Activated T-cell treated with anti-CD3 and anti-CD28 coated beads, Interleukin-2, amount 50 U/mL, for 1 hour (primary cell): ENCODE measurements at places on chromosomes 11 and 22.

GRCh38 chr22:40452730-40453487 is 82.5 kb downstream of the SGSM3 start:
- no peak for DNase-seq

DNA sequence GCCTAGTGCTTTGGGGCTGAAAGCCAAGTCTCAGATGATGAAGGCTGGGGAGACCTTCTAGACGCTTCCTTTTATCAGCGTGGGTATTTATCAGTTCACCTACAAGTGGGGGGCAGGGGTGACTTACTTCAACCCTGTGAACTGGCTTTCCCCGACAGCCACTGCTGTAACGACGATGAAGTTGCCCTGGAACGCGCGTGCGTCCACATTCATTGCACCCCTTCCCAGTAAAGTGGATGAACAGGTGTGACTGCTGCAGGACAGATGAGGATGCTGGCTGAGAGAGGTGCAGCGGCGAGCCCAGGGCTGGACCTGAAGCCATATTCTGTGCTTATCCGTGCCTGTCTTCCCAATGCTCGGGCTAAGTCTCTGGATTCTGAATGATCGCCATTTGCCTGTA is 1122.3 kb downstream of the TBC1D22A start:
- no peak for DNase-seq

GRCh38 chr11:83722392-83723119 is 436.4 kb upstream of the CCDC90B start:
- no peak for DNase-seq

DNA sequence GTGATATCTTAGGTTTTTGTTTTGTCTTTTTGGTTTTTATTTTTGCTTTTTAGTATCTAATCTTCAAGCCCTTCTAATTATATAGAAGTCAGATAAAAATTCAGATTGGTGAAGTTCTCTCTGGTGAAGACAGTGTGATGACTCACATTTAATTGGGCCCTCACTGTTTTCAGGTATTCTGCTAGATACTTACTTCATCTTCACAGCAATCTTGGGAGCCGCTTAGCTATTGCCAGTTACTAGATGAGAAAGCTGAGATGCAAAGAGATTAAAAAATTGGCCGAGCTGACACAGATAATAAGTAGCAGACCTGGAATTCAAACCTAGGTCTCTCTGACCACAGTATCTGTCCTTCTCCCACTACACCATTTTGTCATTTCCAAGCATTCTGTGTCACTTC is 75.0 kb downstream of the PPP2R1B start:
- no peak for DNase-seq

- no peak for DNase-seq
Observed at GRCh38 chr11:96827164-96827563, 437.4 kb downstream of the JRKL start.

DNA sequence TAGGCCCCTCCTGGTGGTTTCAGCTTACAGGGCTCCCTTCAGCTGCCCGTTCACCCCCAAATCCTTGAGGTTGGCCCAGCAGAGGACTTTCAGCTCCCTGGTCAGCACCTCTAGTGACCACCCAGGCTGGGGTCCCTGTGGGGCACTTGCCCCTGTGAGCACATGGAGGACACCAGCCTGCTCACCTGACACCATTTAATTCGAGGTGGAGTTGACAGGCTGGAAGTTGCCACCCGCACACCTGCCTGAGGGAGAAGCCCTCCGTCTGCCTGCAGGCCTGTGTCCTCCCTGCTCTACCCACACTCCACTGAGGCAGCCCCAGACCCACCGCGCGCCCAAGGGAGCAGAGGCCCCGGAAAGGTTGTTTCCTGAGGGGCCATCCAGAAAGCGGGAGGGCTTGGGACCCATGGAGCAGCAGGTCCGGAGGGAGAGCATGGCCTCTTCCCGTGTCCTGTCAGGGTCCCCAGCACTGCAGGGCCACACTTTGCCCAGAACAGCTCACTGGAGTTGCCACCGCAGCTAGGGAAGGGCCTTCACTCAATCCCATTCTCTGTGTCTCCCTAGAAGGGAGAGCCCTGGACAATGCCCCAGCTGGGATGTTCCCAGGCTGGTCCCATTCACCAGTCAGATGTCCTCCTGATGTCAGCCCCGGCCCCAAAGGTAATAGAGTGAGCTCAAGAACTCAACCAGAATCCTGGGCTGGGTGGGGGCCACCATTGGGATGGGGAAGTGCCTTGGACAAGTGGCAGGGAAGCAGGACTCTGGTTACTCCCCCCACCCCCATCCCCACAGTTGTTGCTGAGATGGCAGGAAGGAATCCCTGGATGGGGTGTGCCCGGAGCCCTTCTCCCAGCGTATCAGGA is 82.4 kb downstream of the MED15 start:
- no peak for DNase-seq

DNA sequence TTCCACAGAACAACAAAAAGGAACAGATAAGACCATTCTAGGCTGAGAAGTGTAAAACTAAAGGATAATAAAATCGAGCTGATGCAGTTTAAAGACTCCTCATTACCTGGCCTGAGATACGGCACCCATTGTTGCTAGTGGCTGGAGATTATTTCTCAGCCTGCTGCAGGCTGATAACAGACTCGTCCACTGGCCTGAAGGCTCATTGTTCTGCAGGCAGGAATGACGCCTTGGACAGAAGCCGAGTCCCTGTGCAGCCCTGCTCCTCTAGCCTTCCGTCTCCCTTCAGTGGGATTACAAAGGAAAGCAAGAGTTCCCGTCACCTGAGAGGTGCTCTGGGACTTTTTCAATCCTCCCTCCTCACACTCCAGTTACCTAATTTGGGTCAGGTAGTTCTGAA is 1065.3 kb downstream of the OPCML start:
- DNase-seq: no peak

DNA sequence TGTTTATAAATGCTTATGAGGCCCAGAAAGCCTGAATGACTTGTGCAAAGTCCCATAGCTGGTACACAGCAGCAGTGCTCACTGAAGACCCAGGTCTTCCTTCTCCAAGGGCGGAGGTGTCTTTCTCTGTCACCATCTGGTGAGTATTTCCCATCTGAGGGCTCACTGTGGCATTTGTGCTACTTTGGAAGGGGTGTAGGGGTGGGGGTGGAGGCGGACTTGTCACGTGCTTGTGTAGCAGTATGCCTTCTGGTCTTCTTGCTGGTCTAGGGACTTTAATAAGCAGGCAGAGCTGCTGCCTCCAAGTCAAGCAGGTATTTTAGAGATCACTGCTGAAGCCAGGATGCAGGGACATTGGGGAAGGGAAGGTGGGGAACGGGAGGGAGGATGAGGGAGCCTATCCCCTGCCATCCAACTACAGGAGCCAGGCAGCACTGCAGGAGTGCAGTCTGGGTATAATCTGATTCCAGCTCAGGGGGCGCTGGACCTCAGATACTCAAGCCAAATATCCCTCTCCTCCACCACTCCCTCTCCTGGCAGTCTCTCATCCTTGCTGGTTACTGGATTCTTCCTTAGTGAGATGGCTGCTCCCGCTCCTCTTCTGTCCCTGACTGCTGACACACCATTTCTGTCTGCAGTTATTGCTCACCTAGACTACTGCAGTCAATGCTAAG is 3.4 kb downstream of the ABCC8 start:
- no peak for DNase-seq

DNA sequence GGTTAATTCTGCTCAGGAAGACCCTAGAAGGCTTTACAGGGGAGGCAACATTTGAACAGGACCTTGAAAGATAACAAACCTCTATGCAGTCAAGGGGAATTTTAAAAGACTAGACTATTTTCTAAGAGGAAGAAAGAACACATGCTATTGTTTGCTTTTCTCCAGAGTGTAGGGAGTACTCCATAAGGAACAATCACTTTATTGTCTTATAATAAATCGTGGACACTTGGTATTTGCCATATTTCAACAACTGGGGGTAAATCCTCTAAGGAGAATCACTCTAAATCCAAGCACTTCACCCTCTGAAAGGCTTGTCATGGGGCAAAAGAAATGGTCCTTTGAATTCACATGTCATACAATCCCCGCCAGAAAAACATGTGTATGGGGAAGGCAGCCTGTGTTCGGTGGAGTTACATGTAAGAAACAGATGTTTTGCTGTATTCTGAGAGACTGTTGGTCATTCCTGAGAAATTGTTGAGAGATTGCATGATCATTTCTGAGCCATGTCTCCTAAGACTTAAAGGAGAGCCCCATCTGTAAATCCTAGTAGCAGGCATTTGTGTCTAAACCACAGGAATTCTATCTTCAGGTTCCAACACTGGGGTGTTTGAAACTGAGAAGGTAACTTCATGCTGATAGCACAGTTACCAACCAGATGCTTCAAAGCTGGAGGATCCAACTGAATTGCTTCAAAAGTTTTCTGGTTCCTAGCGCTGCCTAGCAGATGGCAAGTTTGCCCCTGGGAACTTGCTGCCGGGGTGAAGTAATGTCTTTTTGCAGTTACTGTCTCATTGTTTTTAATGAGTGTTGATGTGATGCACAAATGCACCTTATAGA is 66.8 kb downstream of the FZD4 start:
- no peak for DNase-seq

- no peak for DNase-seq
Observed at GRCh38 chr22:30742291-30743256, 47.9 kb downstream of the OSBP2 start.

- DNase-seq: no peak
Observed at GRCh38 chr22:36776722-36777121, 803 bp upstream of the IFT27 start.

- no peak for DNase-seq
Observed at GRCh38 chr11:62882788-62883501, 2.2 kb downstream of the SLC3A2 start.

GRCh38 chr11:48123254-48123875 is 93.2 kb upstream of the OR4B1 start:
- DNase-seq: no peak

DNA sequence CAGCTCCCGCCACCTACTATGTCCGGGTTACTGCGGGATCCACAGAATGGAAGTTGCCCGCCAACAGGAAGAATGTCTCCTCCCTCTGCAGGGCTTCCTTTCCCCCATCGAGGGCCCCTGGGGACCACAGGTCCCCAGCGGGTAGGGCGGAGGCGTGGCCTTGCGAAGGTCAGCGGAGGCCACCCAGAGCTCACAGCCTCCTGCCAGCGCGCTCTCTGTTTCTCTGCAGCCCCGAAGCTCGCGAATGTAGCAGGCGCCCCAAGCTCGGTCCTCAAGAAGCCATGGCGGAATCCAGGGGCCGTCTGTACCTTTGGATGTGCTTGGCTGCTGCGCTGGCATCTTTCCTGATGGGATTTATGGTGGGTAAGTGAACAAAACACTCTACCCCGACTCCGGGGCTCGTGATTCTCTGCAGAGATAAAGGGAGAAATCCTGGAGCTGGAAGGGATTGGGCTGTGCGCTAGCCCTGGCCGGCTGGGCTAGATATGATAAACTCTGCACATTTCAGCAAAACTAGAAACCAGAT is at the start of gene NAALAD2:
NAALAD2 (plus strand) TSS at position 186 of the 526 bp plus-strand sequence; CDS start at position 282, 96 bp downstream.
- no peak for DNase-seq

- no peak for DNase-seq
Observed at GRCh38 chr11:126443120-126443519, 87.6 kb downstream of the ST3GAL4 start.

DNA sequence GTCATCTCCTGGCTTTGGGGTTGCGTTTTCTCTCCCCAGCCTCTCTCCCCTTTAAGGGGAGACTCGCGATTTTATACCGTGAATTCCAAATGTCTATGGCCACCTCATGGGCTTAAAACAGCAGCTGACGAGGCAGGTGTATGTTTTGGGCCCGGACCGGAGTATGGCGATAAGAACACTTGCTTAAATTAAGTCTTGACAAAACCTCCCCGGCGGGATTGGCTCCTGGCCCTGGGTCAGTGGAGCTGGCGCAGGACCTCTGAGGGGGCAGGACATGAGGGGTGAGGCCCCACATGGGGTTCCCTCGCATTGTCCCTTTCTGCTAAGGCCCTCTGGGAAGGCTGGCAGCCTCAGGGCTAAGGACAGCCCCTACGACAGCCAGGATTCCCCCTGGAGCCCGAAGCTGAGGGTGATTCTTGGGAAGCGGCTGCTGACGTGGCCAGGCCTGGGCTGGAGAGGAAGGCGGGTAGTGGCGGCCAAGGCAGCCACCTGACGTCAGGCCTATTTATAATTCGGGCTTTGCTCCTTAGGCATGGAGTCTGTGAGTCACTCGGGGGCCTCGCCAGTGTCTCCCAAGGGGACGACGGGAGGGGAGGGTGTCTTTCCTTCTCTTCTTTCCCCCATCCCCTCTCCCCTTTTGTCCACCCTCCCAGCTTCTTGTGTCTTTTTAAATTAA is 12.7 kb downstream of the MYO18B start:
- DNase-seq: no peak

- no peak for DNase-seq
Observed at GRCh38 chr11:63443714-63444113, 47.3 kb downstream of the PLAAT5 start.

DNA sequence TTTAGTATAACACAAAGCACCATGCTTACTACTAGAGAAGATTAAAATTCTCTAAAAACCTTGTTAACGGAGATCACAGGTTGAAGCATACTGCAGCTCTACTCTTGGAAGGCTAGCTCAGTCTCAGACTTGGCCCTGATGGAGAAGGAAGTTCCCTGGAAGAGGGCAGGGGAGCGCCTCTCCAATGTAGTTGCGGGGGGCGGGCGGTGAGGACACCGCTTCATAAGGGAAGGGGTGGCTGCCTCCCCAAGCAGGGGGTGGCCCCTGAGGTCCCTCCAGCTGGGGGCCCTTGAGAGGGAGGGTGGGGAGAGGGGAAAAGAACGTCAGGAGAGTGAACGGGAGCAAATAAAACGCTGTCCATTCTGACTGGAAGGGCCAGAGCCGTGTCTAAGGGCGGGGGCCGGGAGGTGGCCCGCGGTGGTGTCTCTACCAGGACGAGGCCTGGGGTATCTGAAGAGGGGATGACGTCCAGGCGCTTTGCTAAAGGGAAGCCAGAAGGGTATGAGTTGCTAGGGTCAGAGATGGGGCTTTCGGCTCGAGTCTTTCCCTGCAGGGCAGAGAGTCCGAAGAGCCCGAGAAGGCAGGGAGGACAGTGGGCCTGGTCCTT is 553 bp upstream of the USP47 start:
- no peak for DNase-seq

DNA sequence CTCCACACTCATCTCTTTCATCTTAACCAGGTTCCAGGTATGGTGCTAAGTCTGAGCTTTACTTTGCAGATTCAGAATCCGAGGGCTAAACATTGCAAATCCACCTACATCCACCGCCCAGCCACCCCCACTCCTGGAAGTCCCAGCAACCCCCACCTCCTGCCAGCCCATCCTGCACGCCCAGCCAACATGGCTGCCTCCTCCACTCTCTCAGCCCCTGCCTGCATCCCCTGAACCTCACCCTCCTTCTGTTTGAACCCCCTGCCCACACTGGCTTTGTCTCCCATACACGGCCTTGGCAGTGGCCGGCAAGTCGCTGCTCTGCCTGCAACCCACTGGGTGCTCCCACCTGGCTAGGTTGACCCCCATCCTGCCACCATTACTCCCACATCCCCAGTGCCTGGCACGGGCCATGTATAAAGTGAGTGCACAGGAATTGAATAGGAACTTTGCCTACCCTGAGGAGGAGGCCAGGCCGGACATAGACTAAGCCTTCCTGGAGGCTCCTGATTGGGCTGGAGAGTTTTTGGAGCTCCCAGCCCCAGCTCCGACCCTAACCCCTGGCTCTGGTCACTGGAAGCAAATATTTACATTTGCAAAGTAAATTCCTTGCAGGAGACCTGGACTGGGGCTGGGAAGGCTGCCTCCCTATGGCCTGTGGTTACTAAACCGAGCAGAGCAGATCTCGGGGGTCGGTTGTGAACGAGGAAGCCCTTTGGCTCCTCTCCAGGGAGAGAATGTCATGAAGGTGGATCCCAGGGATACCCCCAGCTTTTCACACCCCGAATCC is 14.4 kb downstream of the EMID1 start:
- no peak for DNase-seq

- DNase-seq: no peak
Observed at GRCh38 chr22:24471570-24471969, 23.6 kb upstream of the UPB1 start.

- no peak for DNase-seq
Observed at GRCh38 chr11:68128682-68129327, 7.6 kb upstream of the CHKA start.

GRCh38 chr11:21561581-21561980 is 631.3 kb upstream of the ANO5 start:
- DNase-seq: no peak
